ENCODE measurements at places on chromosomes 1 and 21. TPM values are rescaled to one million over a fixed set of nuclear protein-coding genes. Genes with fewer than 3 reads are reported as not detected.
A peak's percentile ranks its signal among the peaks of the same experiment; 100 is the strongest.

The KRTAP19-5 gene
- not detected for total RNA-seq

The LRRC38 gene
- total RNA-seq, result 0.20 TPM

The ANGPTL1 gene
- total RNA-seq, result 10.6 TPM

The TEX38 gene
- total RNA-seq, result not detected

The FAM110D gene
- 3.2 TPM for total RNA-seq

The SELP gene
- 3.3 TPM for total RNA-seq

The AMY2A gene
- total RNA-seq, result 1.4 TPM

The SH2D2A gene
- total RNA-seq, result 3.2 TPM

DNA sequence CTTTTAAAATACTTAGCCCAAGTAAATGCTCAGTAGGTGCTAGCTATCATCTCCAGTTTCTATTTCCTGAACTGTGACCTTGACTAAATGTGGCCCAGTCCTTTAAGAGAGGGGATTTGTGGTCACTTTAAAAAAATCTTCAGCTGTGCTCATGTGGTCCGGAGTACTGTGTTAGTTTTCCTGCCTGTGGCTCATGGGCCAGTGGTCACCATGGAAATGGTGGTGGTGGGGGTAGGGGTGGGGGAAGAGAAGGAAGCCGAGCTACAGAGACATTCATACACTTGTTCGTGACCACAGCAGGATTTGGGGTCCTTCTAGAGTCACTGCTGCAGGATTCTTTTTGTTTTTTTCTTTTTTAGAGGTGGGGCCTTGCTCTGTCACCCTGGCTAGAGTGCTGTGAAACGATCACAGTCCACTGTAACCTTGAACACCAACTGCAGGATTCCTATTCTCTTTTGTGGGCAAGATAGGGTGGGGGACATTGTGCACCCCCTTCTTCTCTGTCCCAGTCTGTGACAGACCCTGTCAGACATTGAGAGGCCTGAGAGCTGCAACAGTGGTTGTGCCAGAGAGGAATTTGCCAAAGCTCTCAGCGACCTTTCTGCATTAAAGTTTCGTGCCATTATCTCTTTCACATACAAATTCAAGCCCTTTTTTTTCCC lies 25.8 kb downstream of the KIF26B start:
- no peaks in the 10 kb centered on the region for H3K4me1 ChIP-seq
- DNase-seq, result no peak
- no peak overlapping the region for H3K27ac ChIP-seq
- no peaks in the 10 kb centered on the region for H3K27me3 ChIP-seq

DNA sequence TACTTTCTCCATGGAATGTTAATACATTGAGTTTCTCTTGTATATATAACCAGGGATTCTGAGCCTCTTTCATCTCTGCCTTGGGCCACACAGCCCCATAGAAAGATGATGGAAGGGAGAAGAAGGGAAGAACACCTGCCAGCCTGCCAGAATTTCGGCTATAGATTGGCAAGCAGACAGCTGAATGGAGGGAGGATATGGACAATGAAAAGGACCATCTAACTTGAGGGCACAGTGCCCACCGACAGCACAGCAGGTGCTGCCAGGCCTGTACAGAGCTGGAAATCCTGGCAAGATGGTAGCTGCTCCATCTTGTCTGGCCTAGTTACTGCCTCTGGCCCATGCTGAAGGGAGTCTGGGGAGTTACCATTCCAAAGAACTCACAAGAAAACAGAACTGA lies 244.3 kb downstream of the FGGY start:
- no peak for DNase-seq
- no peaks in the 10 kb centered on the region for H3K36me3 ChIP-seq
- no peak overlapping the region for H3K27ac ChIP-seq
- no peaks in the 10 kb centered on the region for H3K27me3 ChIP-seq

DNA sequence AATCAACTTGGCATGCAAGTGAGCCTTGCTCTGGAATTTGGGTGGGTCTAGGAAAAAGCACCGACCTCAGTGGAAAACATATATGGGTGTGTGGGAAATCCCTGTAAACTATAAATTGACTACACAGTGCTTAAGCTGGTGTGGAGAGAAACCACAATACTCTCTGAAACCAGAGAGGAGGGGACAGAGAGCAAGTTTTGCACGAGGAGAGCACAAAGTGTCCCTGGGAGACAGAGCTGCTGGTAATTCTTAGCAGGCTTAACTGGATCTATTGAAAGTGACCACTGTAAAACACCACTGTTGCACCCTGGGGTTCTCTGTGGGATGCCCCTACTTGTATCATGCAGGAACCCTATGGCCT lies 12.8 kb downstream of the KCNJ15 start:
- H3K36me3 ChIP-seq, result no peaks in the 10 kb centered on the region
- DNase-seq, result no peak
- H3K4me3 ChIP-seq, result no peak overlapping the region
- H3K4me1 ChIP-seq, result no peaks in the 10 kb centered on the region
- H3K27ac ChIP-seq, result peak overlapping the region; percentile 66

- no peaks in the 10 kb centered on the region for H3K27me3 ChIP-seq
- H3K4me1 ChIP-seq, result peaks cover 20% of the 10 kb centered on the region
These were observed 6.3 kb downstream of the JMJD4 start for GRCh38 chr1:227728892-227729143.

- no peak overlapping the region for H3K27ac ChIP-seq
- H3K36me3 ChIP-seq, result peaks cover 73% of the 10 kb centered on the region
- H3K4me3 ChIP-seq, result no peak overlapping the region
- peaks cover 4% of the 10 kb centered on the region for H3K4me1 ChIP-seq
- no peaks in the 10 kb centered on the region for H3K27me3 ChIP-seq
- no peak for DNase-seq
These were observed 66.3 kb upstream of the KIF1B start for GRCh38 chr1:10143961-10144485.

GRCh38 chr1:26788836-26789611 lies 1.3 kb downstream of the PIGV start:
- H3K4me1 ChIP-seq, result peaks cover 63% of the 10 kb centered on the region
- peak overlapping the region; percentile 68 for H3K4me3 ChIP-seq

DNA sequence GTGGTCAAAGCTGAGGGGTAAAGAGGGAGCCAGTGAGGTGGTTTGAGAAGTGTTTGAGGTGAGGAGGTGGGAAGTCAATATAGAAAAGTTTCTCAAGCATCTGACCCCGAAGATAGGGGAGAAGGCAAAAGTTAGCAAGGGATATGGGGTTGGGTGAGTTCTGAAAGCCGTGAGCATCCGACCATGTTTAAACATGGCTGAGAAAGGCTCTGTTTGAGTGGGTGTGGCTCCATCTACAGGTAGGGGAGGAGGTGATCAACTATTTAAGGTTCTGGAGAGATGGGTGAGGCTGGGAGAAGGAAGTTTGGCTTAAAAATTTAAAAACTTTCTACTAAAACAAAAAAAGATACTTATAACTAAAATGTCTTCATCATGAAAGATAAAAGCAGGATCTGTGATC lies 273.8 kb downstream of the KCNJ6 start:
- no peaks in the 10 kb centered on the region for H3K36me3 ChIP-seq
- no peaks in the 10 kb centered on the region for H3K27me3 ChIP-seq
- no peaks in the 10 kb centered on the region for H3K4me1 ChIP-seq
- H3K27ac ChIP-seq, result no peak overlapping the region
- no peak for DNase-seq

GRCh38 chr1:95049935-95050334 lies 22.8 kb downstream of the ALG14 start:
- H3K27ac ChIP-seq, result no peak overlapping the region
- H3K4me1 ChIP-seq, result no peaks in the 10 kb centered on the region
- no peak for DNase-seq
- no peak overlapping the region for H3K4me3 ChIP-seq
- no peaks in the 10 kb centered on the region for H3K27me3 ChIP-seq
- no peaks in the 10 kb centered on the region for H3K36me3 ChIP-seq

- H3K27me3 ChIP-seq, result no peaks in the 10 kb centered on the region
- no peak overlapping the region for H3K4me3 ChIP-seq
- no peak overlapping the region for H3K27ac ChIP-seq
- no peak for DNase-seq
These were observed 430.8 kb upstream of the PTBP2 start for GRCh38 chr1:96290801-96291200.

GRCh38 chr1:43834280-43835081 lies 99.1 kb upstream of the ARTN start:
- H3K27me3 ChIP-seq, result no peaks in the 10 kb centered on the region
- peaks cover 8% of the 10 kb centered on the region for H3K36me3 ChIP-seq
- H3K27ac ChIP-seq, result no peak overlapping the region
- H3K4me3 ChIP-seq, result no peak overlapping the region
- peaks cover 32% of the 10 kb centered on the region for H3K4me1 ChIP-seq

DNA sequence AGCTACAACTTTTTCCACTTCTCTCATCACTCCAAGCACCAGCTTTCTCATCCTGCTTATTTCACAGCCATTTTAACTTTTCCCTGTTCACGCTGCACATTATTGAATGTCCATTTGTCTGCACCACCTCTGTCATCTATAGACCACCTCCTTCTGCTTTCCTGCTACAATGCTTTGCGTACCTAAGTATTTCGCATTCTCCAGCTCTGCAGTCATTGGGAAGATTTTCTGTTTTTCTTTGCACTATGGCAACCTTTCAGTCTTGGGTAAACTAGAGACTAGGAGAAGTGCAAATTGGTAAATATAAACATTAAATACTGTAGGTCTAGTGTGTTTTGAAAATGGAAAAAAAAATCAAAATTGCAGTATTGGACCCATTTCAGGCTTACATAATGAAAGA lies 835 bp downstream of the CCDC30 start:
- peak overlapping the region; percentile 78 for H3K4me3 ChIP-seq
- H3K27ac ChIP-seq, result no peak overlapping the region
- no peak for DNase-seq
- H3K4me1 ChIP-seq, result peaks cover 6% of the 10 kb centered on the region
- H3K27me3 ChIP-seq, result no peaks in the 10 kb centered on the region

GRCh38 chr1:246128494-246129069 lies 378.5 kb downstream of the SMYD3 start:
- H3K4me1 ChIP-seq, result no peaks in the 10 kb centered on the region
- no peak for DNase-seq
- H3K27me3 ChIP-seq, result no peaks in the 10 kb centered on the region
- H3K27ac ChIP-seq, result no peak overlapping the region

GRCh38 chr21:45615145-45615711 lies 28.3 kb upstream of the PCBP3 start:
- H3K27ac ChIP-seq, result no peak overlapping the region
- H3K27me3 ChIP-seq, result no peaks in the 10 kb centered on the region
- DNase-seq, result no peak
- H3K4me1 ChIP-seq, result no peaks in the 10 kb centered on the region
- H3K4me3 ChIP-seq, result no peak overlapping the region

DNA sequence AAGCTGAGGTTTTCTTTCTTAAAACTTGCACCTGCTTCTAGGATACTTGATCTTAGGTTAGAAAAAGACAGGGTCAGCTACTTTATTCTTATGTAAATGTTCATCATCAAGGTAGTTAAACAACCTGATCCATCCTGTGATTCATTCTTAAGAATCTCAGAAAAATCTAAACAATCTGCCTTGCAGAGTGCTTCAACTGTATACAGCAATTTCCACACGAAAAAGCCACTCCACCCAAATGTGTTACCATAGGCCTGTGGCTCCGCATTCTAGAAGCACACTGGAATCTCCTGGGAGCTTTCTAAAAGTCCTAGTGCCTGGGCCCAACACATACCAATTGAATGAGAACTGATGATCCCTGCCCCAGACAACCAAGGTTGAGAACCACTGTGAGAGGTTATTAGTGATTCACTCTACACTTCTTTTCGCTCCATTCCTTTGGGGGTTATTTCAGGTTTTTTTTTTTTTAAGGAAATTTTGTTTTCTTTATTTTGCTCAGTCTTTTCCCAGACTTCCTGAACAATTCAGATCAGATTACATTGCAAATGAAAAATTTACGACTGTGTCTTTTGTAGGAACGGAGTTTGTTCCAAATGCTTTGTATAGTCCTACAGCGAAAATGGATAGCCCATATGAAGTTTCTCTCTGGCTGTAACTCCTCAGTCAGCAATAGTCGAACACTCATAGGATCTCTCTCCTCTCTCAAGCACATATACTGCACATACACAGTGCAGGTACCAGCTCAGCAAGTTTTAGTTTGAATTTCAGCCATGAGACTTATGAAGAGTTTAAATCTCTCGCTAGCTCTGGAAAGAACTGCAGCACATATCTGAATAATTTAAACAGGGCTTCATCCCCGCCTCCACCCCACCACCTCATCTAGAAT lies 16.1 kb downstream of the SMYD2 start:
- H3K27me3 ChIP-seq, result no peaks in the 10 kb centered on the region
- no peak overlapping the region for H3K27ac ChIP-seq
- H3K4me1 ChIP-seq, result no peaks in the 10 kb centered on the region
- H3K36me3 ChIP-seq, result no peaks in the 10 kb centered on the region
- no peak for DNase-seq

GRCh38 chr1:909861-910310 lies 13.8 kb upstream of the SAMD11 start:
- peaks cover 7% of the 10 kb centered on the region for H3K4me1 ChIP-seq
- no peaks in the 10 kb centered on the region for H3K36me3 ChIP-seq
- H3K4me3 ChIP-seq, result no peak overlapping the region
- DNase-seq, result no peak

- no peak for DNase-seq
- no peak overlapping the region for H3K4me3 ChIP-seq
- H3K27ac ChIP-seq, result no peak overlapping the region
- H3K27me3 ChIP-seq, result no peaks in the 10 kb centered on the region
These were observed 16.6 kb downstream of the TMCC2 start for GRCh38 chr1:205244384-205244783.

GRCh38 chr1:153922076-153922971 lies 448 bp downstream of the GATAD2B start:
- H3K27ac ChIP-seq, result peak overlapping the region; percentile 94
- no peaks in the 10 kb centered on the region for H3K36me3 ChIP-seq
- peak overlapping the region; percentile 89 for H3K4me3 ChIP-seq

- DNase-seq, result no peak
- no peaks in the 10 kb centered on the region for H3K36me3 ChIP-seq
- no peak within 1 kb of the TSS for H3K27ac ChIP-seq
- H3K27me3 ChIP-seq, result peaks cover 83% of the 10 kb centered on the region
- peak within 1 kb of the TSS; percentile 24 for H3K4me3 ChIP-seq
These were observed at the start of gene DRAXIN for GRCh38 chr1:11691302-11691914. Gene DRAXIN (plus strand): TSS chr1:11691710. CDS start chr1:11706259, 14,549 bp downstream.

GRCh38 chr21:16580661-16581060 lies 850.9 kb downstream of the USP25 start:
- DNase-seq, result no peak
- no peaks in the 10 kb centered on the region for H3K36me3 ChIP-seq
- no peak overlapping the region for H3K4me3 ChIP-seq
- H3K27me3 ChIP-seq, result no peaks in the 10 kb centered on the region
- H3K4me1 ChIP-seq, result peaks cover 14% of the 10 kb centered on the region

DNA sequence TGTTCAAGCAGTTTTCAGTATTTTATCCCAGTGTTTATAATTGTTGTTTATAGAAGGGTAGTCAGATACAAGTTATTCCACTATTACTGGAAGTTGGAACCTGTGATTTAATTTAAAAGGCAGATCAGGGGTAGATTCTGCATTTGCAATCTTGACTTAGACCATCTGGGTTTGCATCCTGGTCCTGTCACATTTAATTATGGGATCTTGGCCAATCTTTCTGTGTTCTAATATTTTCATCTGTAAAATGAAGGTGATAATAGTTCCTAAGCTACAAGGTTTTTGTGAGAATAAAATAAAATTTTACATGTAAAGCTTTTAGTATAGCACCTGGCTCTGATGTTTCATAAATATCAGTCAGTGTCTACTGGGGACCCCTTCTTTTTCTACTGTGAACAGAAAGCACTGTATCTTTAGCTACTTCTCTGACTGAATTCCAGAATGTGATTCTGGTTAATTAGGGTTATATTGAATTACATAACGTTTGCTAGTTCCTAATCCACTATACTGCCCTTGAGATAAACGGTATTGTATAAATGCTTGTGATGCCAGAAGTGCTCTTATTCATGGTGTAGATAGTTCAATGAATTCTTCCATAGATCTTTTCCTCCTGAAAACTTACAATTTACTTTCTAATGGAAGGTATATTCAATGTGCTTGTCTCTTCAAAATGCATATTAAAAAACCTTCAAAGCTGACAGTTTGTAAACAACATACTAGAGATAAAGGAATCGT lies 131.0 kb downstream of the KCNK1 start:
- no peak overlapping the region for H3K27ac ChIP-seq
- H3K27me3 ChIP-seq, result no peaks in the 10 kb centered on the region
- H3K4me3 ChIP-seq, result no peak overlapping the region
- no peaks in the 10 kb centered on the region for H3K36me3 ChIP-seq
- H3K4me1 ChIP-seq, result no peaks in the 10 kb centered on the region
